ENCODE measurements at places on chromosomes 5 and 9.

GRCh38 chr5:122356855-122357254 is 44.8 kb downstream of the SNCAIP start:
- no peak for DNase-seq

GRCh38 chr5:177089127-177089526 is 2.4 kb downstream of the FGFR4 start:
- no peak for DNase-seq

DNA sequence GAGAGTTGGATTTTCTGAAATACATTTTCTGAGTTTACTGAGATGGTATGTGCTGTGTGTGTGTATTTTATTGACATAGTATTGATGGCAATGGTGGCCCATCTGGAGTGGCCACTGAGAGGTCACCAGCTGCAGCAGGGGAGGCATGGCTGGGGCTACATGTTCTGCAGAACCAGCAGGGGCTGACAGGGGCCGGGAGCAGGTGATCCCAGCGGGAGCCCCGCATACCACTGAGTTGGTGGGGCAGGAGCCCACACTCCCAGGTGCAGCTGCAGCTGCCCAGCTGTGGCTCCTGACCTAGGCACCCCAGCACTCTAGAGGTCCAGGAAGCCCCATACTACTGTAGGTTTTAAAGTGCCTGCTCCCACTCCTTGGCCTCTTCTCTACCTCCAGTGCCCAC is 1044.2 kb upstream of the CDH9 start:
- no peak for DNase-seq

DNA sequence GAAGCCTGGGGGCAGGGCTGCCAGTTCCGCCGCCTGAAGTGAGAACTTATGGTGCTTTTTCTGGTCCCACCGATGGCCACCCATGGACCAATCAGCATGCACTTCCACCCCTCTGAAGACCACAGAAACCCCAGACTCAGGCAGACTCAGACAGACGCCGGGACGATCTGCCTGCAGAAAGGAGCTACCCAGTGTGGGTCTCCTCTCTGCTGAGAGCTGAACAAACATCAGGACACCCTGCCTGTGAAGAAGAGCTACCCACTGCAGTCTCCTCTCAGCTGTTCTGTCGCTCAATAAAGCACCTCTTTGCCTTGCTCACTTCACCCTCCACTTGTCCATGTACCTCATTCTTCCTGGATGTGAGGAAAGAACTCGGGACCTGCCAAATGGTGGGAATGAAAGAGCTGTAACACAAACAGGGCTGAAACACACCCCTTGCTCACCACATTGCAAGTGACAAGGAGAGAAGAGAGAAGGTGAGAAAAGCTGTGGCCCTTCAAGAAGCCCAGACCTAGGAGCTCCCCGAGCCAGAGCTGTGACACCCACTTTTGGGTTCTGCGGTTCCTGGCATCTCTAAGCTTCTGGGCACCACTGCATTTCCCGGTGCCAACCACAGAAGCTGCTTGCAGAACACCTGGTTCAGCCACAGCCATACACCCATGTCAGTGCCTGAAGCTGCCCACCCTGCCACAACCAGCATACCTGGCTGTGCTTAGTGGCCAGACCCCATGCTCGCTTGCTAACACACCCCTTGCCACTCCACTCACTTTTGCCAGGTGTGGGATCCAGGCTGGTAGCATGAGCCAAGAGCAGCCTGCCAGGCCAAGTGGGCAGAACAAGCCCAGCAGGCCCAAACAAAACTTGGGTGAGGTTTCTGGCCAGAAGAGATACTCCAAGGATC is 114.3 kb upstream of the TSLP start:
- DNase-seq: no peak

GRCh38 chr5:42059778-42060464 is 134.8 kb downstream of the FBXO4 start:
- DNase-seq: no peak

Measured in H54 (cell line).